ENCODE measurements at places on chromosomes 5 and 9.

- DNase-seq = no peak
Observed at GRCh38 chr5:10624206-10624605, 60.3 kb downstream of the ANKRD33B start.

DNA sequence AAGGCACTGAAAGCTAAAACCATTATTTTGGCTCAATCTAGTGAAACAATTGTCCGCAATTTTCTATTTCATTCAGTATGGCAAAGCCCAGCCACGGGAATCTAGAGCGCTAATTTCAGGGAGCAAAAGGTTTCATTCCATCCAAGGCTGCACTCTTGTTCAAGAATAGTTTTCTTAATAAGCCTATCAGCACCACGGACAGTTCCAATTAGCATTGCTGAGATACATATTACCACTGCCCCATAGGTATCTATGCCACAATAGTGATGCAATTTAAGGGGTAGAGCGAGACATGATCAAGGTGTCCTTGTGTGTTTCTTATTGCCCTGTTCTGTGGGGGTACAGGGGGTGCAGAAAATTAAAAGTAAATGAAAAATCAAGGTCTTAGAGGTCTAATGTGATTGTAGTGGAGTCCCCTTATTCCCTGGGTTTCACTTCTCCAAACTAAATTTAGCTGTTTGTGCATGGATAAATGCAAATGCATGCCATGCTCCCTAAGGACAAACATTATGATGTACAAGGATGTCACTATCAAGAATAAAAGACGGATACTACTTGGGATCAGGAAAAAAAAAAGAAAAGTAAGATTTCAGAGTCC, 45.5 kb downstream of the SPOCK1 start:
- DNase-seq = peak; percentile 71

- DNase-seq = peak; percentile 82
Observed at GRCh38 chr9:110742741-110743371, 74.3 kb downstream of the MUSK start.

- no peak for DNase-seq
Observed at GRCh38 chr9:87197349-87198130, 250.2 kb upstream of the GAS1 start.

DNA sequence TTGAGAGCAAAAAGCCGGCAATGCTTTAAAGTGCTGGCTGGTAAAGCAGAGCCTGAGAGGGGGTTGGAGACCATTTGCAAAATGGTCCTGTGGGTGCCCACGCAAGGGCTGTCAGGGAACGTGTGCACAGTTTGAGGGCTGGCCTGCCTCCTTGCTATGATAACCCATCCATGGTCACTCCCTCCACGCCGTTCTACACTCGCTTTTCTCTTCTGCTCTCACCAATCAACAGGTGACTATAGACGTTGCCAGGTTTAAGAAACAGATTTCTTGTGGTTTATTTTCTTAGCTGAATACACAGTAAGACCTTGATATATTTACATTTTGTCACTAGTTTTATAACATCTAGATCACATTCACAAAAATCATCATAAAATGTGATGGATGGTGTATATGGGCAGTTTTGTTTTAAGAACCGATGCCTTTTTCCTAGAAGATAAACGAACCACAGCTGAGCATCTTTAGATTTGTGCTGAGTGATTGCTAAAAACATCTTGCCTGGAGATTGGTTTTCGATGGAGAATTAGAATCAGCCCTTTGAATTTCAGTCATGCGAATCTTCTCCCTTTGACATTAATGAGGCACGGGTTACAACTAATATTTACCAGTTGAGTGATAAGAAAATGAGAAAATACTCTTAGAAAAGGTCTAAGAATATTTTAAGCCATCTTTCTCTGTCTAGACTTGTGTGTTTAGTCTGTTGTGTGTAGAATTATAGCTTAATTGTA, 13.9 kb downstream of the MAP1B start:
- DNase-seq = no peak

GRCh38 chr9:973295-973834, 3.1 kb upstream of the DMRT3 start:
- no peak for DNase-seq

- peak; percentile 21 for DNase-seq
Observed at GRCh38 chr9:78893774-78894401, 597.0 kb downstream of the PSAT1 start.

DNA sequence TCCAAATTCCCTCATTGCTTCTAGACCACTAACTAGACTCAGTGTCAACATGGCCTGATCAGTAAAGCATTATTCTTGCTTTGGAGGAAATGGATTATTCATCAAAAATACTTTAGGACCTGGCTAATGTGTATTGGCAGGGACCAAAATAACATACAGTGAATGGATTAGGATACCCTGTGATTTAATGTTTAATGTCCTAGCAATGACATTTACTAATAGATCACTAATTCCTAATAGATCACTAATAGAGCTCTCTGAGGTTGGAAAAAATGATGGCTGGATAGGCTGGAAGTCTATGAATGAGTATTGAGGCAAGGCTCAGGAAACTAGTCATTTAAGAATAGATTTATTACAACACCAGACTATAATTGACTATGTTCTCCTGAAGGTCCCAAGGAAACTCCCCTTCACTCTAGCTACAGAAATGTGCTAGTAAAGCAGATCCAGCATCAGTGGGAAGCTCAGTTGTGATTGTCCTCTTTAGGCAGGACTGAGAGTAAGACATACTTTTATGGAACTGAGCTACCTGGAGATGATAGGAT, 46.1 kb upstream of the CHSY3 start:
- no peak for DNase-seq

- DNase-seq = peak; percentile 11
Observed at GRCh38 chr5:102583276-102584124, 84.7 kb upstream of the SLCO6A1 start.

GRCh38 chr5:59648949-59649921, 244.3 kb downstream of the PDE4D start:
- no peak for DNase-seq

DNA sequence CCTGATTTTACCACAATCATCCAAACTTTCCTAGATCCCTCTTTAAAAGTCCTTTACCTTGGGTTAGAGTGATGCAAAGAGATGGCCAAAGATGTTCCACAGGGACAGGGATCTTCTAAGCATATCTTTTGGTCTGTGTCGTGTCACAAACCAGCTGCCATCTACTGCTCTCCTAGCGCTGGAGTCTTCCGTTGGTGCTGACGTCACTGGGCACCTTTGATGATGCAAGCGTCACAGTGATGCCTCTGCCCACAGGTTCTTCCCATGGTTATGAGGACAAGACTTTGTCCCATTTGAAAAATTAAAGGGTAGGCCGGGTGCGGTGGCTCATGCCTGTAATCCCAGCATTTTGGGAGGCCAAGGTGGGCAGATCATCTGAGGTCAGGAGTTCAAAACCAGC, 1.7 kb upstream of the GLT6D1 start:
- DNase-seq = no peak

DNA sequence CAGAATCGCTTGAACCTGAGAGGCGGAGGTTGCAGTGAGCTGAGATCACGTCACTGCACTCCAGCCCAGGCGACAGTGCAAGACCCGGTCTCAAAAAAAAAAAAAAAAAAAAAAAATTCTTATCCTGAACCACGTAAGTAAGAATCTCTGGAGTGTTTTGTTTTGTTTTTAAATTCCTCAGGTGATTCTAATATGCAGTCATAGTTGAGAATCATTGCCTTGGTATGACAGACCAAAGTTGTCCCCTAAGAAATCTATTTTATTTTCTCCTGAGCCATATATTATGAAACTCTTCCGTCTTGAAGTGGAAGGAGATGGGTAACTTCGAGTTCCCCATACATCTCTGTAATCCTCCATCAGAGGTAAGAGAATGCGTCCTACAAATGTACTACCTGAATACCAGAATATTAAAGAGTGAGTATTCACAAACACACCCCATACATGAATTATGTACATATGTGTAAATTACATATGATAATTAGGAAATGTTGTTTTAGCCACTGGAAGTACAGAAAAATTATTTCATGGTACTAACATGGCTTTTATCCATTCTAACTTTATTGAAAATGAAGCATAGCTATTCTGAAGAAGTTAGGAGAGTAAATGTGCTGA, 26.7 kb upstream of the SVEP1 start:
- peak; percentile 61 for DNase-seq

GRCh38 chr9:92001244-92001643, 51.2 kb upstream of the ROR2 start:
- DNase-seq = peak; percentile 73

DNA sequence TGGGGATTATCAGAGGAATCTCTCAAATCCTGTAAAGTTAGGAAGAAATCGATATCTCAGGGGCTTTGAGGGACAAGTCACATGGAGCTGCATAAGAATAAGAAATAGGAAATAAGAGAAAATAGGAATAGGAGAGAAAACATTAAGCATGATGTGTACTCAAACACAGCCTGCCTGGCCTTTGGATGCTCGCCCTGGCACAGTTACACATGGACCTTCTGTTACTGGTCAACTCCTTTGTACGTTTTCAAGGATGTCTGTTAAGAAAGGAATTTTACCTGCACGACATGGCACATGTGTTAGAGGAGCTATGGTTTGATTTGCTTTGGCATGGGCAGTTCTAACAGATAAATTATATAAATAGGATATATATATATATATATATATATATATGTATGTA, 321.2 kb downstream of the CDH12 start:
- no peak for DNase-seq

GRCh38 chr9:96487949-96488348, 38.0 kb downstream of the HABP4 start:
- DNase-seq = no peak

- DNase-seq = peak; percentile 91
Observed at GRCh38 chr5:67998709-67999261, 216.8 kb upstream of the PIK3R1 start.

DNA sequence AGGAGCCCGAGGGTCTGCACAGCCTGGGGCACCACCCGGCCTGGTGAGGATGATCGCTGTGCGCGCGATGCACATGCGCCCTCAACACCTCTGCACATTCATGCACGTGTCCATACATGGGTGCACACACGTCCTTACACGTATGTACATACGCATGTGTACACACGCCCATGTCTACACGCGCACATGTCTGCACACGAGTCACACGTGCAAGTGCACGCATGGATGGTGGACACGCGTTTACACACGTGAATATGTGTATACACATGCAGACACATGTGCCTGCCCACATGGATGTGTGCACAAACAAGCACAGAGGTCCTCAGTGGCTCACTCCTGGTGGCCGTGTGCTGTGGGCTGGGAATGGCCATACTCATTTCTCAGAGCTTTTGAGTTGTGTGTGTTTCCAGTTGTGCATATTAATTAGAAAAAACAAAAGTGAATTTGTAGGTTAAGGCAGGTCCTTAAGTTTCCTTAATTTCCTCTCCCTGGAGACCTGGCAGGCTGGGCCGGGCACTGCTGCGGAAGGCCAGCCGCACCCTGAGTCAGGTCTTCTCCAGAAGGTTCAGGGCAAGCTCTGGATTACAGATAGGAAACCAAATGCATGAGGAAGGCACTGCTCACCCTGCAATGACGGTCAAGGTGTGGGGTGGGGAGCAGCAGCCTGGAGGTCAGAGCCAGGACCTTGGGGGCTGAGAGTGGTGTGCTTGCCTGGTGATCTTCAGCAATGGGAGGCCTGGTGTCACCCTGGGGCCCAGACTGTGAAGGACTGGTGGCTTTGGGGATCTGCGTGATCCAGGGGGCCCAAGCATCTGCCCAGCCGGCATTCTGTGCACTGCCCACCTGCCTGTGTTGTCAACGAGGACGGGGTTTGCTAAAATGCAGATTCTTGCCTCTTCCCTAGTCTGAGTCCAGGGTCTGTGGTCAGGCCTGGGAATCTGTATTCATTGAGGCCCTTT, 1.3 kb upstream of the RNU6ATAC start:
- peak; percentile 27 for DNase-seq

DNA sequence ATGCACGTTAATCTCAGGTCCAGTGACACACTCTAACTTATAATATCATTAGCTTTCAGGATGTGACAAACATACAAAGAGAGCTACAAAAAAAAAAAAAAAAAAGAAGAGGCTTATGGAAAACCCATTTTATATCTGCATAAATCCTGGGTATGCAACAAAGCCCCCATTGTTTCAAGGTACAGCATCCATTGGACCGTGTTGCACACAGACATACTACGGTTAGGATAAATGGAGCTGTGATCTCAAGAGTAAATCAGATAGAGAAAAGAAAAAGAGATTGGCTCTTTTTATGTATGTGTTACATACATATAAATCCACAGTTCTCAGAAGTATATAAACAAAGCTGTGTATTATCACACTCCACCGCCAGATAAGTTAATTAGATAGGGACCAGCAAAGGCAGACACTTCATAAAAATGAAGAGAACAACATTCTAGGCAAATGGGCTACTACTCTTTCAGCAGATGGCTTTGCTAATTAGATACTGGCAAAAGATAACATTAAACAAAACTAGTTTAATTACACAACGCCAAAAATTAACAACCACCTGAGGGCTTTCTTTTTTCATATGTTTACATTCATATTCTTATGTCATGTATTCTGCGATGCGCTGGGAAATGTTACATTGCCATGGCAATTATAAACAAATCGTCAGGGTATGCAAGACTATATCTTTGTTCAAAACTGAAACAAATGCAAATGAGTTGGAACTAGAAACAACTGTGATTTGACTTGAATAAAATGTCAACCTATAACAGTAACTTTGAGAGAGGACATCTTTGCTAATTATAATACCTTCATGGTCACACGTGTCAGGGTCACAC, 304.2 kb downstream of the SEMA5A start:
- no peak for DNase-seq

GRCh38 chr9:21969011-21969940, 24.9 kb downstream of the CDKN2A start:
- no peak for DNase-seq

GRCh38 chr5:81708889-81709288, 42.0 kb downstream of the SSBP2 start:
- DNase-seq = no peak

GRCh38 chr5:134489227-134489944, 36.1 kb upstream of the JADE2 start:
- DNase-seq = no peak

- DNase-seq = peak; percentile 71
Observed at GRCh38 chr5:41843456-41844370, 26.5 kb downstream of the OXCT1 start.

- no peak for DNase-seq
Observed at GRCh38 chr5:104494083-104494482, 931.5 kb upstream of the NUDT12 start.

GRCh38 chr5:52727576-52727975, 60.1 kb upstream of the ITGA1 start:
- DNase-seq = peak; percentile 91

GRCh38 chr9:11871852-11872251, 821.3 kb upstream of the TYRP1 start:
- no peak for DNase-seq

DNA sequence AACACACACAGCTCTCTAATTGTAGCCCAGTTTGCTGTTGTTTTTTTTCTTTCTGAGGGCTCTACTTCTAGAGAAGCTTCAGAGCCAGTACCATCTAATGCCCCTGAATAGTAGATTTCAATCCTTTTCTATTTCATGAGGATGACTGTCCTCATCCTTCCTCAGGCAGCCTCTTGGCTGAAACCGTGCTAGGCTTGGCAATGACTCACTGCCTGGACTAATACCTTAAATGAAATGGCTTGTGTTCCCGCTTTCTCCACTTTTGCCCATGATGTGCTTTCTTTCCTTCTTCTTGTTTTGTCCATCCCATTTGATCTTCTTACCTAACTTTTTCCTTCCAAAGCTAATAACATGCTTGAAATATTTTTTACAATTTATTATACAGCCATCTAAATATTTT, 80.1 kb downstream of the ITGA1 start:
- peak; percentile 61 for DNase-seq

Data from EH (cell line).